ENCODE measurements at places on chromosomes 7 and 10.

- no peak for DNase-seq
These were observed 9.2 kb downstream of the EGFR start for GRCh38 chr7:55028011-55028410.

DNA sequence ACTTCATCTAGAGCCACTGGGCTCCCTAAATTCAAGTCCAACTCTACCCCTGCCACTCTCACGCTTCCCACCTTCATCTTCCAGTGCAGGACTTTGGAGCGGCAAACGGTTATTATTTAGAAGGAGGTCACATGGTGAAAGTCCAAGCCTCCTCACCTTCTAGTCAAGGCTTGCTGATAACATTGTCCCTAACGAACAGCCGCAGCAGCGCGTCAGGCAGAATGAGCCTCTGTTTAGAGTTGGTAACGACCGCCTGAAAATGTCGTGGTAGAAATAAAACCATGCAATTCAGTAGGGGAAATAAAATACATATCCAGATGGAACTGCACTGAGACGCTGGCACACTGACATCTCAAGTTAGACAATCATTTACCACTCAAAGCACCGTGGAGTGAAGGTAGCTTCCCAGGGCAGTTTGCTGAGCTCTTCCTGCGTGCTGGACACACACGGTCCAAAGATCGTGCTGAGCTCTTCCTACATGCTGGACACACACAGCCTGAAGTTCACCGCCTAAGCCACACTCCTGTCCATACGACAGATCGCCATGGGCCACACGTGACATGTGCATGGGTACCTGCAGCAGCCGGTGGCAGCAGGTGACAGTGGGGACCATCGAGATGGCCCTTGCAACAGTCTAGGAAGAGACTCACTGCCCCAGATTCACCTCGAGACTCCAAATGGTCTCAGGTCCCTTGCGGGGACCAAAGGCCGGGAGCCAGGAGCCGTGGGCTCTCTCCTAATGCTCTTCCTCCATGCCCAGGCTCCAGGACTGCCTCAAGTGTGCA lies 323.5 kb downstream of the PTPRN2 start:
- no peak for DNase-seq

DNA sequence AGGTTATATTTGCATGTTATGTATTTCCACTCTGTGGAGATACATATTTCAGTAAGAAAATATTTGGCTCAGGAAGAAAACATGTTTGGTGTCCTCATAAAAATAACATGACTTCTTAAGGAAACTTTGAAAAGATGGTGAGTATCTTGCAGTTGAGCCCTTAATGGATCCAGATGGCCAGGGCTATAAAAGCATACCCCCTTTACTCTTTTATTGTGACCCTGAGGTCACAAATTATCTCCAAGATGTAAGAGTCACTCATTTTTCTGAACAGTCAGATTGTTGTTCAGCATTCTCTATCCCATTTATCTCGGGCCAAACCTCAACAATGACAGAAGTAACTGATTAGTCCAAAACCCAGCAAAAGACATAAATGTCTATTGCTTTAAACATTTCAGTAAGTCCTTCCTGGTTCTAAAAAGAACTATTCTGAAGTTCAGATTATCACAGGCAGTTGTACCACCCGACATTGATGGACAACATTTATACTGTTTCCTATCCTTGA lies 539.4 kb downstream of the PARD3 start:
- no peak for DNase-seq

GRCh38 chr7:54581511-54581910 lies 39.3 kb downstream of the VSTM2A start:
- no peak for DNase-seq

GRCh38 chr10:103278862-103279298 lies 1.9 kb downstream of the INA start:
- DNase-seq: peak; percentile 90

- no peak for DNase-seq
These were observed 103.2 kb upstream of the IFRD1 start for GRCh38 chr7:112347088-112347487.

DNA sequence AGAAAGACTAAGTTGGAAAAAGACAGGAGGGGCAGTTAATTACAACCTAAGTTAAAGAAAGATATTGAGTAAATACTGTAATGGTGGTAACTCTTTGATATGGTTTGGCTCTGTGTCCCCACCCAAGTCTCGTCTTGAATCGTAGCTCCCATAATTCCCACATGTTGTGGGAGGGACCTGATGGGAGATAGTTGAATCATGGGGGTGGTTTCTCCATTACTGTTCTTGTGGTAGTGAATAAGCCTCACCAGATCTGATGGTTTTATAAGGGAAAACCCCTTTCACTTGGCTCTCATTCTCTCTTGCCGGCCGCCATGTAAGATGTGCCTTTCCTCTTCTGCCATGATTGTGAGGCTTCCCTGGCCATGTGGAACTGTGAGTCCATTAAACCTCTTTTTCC lies 143.8 kb downstream of the GRK5 start:
- no peak for DNase-seq

DNA sequence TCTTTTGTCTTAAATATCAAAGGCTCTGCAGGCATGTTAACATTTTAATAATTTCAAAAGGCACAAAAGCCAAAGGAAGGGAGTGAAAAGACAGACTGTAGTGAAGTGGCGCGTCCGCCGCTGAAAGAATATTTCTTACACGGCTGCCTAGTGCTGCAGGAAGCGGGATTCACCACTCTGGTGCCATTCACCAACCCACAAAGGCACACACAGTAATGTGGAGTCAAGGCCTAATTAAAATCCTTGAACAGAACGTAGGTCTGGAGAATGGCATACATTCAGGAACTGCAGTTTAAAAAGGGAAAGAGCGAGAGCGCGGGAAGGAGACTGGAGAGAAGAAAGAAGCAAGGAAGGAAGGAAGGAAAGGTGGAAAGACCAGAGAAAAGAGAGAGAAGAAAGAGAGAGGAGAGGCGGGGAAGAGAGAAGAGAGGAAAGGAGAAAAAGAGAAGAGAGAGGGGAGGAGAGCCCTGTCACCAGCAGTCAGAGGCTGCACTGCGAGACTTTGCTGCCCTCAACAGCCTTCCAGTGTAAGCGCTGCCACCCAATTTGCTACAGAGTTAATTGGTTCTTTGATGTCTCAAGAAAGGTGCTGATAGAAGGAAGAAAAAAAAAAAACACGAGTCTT lies 554.0 kb downstream of the MDFIC start:
- DNase-seq: no peak

DNA sequence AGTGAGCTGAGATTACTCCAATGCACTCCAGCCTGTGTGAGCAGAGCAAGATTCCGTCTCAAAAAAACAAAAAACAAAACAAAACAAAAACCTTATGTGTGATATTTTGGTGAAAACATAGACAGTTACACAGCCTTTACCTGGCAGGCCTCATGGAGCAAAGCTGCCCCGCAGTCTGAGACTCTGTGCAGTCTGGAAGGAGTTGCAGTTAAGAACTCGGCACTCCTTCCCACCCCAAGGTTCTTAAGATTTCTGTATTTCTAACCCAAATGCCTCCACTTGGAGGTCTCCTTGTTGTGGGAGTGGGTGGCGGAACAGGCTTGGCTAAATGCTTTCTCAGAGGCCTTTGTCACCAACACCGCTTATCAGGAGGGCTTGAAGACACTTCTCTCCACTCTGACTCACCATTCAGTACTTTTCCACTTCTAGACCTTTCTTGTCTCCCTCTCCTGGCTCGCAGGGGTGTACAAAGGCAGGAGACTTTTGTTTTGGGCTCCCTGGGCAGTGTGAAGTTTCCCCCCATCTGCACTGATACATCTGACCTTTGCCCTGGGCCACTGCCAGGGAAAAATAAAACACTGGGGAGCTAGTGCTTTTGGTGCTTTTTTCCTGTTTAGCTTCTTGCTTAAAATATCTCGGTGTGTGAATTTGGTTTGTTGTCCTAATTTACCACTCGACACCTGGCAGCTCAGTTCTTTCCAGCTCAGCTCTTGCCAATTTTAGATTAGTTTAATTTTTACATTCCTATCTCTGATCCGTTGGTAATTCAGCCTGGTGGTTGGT lies 51.3 kb upstream of the MAGI2 start:
- no peak for DNase-seq

- DNase-seq: no peak
These were observed 6.6 kb downstream of the VOPP1 start for GRCh38 chr7:55565681-55566080.

DNA sequence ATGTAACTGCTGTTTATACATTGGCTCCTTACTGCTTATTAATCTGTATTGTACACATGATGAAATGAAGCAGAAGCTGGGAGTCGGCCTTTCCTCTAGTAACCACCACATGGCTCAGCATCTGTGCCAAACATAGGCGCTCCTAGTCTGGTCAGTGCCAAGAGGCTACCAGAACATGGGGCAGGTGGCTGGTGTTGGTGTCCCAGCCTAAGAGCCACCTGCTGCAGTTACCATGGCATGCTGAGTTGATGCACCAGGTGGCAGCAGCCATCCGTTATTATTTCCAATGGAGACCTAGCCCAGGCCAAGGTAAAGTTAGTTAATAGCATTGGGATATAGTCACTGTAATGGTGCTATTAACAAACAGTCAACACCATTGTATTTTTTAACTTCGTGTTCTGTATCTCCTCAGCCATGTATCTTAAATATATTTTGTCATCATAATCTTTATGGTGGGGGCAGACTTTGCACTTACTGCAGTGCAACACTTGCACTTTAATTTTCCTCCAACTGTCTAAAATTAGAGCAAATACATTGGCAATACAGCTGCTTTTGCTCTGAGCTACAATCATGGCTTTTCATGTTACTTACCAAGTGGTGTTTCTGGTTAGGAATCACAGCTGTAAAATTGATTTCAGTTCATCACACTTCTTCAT lies 33.1 kb downstream of the HBP1 start:
- DNase-seq: peak; percentile 50

- DNase-seq: no peak
These were observed 20.1 kb upstream of the ATXN7L1 start for GRCh38 chr7:105896407-105896911.

- peak; percentile 23 for DNase-seq
These were observed 11.4 kb downstream of the ATG9B start for GRCh38 chr7:151012911-151013347.

DNA sequence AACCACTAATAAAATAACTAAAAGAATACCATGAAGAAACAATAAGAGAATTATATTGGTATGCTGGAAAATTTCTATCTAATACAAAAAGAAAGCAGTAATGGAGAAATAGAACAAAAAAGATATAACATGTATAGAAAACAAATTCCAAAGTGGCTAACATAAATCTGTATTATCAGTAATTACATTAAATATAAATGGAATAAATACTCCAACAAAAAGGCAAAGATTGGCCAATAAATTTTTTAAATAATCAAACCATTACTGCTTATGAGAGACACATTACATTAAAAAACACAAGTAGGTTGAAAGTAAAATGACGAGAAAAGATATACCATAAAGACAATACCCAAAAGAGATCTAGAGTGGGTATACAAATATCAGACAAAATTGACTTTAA lies 90.0 kb downstream of the ARHGAP22 start:
- no peak for DNase-seq

DNA sequence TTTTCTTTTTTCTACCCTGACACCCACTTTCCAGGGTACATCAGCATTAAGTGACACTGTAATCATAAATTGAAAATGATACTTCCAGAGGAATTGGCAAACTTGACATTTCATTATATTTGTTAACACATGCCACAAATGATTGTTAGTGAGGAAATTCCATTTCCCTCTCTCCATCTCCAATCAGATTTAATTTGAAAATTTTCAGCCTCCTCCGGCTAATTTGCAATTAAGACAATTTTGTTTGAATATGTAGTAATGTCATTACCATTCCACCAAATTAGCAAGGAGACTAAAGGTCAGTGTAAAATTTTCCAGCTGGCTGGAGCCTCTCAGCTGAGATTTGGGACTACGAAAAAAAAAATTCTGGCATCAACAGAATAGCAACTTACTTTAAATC lies 242.7 kb downstream of the FOXP2 start:
- no peak for DNase-seq

DNA sequence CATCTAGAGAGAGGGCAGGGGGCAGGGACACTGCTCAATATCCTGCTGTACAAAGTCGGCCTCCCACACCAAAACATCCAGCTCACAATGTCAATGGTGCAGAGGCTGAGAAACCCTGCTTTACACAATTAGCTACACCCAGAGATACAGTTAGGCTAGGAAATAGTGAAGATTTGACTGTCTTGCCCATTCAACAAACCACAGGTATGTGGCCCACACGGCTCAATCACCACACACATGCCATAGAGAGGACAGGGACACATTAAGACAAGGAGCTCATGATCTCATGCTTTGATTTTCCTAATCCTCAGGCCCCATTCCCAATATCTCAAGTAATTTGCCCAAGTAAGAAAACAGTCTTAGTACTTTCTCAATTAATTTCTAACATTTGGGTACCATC lies 110.4 kb downstream of the OSBPL3 start:
- no peak for DNase-seq

- DNase-seq: no peak
These were observed 123.8 kb upstream of the INHBA start for GRCh38 chr7:41826641-41827040.

DNA sequence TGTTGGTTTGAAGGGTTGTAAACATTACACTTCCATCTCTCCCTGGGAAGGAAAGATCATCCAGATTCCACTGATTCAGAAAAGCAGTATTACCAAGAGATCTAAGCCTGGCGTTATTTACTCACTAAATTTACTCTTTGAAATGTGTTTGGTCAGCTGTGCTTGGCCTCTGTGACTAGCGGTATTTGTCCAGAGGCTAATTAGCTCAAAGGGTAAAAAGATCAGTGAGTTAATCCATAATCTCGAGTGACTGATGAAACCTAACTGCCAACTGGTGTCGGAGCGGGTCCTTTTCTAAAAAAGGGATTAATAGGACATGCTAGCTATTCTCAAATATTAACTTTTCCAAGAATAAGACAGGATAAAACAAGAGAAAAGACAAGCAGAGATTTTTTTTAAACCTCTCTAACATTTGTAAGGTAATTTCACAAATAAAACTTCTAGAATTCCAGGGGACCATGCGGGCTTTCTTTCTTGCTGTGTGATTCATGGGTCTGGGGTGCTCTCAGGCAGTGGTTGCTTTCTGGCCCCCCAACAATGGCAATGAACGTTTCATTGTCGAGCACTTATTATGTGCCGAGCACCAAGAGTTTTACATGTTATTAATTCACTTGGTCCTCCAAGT lies 247.3 kb upstream of the AOAH start:
- no peak for DNase-seq

DNA sequence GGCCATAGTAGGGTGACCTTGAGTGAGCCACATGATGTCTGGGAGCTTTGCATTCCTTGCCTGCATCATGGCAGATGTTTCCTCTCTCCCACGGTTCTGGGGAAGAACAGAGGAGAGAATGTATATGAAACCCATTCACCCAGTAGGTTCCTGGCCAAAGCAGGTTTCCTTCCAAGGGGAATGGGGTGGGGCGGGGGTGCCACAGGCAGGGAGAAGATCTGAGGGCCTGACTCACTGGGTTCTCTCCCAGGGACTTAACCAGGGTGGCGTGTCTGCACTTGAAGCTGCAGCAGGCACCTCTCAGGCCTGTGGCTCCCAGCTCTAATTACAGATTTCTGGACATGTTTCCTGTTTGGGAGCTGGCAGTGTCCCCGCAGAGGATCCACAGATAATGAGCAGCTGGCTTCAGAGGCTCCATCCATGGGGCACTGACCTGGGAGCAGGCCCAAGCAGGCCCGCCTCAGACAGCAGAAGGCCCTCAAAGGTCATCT lies 50.2 kb upstream of the ZMIZ1 start:
- no peak for DNase-seq

GRCh38 chr10:132709471-132709951 lies 76.4 kb downstream of the NKX6-2 start:
- DNase-seq: no peak
